Activated T-cell treated with anti-CD3 and anti-CD28 coated beads, Interleukin-2, amount 50 U/mL, for 48 hours (primary cell): ENCODE measurements at places on chromosomes 12 and 14.

DNA sequence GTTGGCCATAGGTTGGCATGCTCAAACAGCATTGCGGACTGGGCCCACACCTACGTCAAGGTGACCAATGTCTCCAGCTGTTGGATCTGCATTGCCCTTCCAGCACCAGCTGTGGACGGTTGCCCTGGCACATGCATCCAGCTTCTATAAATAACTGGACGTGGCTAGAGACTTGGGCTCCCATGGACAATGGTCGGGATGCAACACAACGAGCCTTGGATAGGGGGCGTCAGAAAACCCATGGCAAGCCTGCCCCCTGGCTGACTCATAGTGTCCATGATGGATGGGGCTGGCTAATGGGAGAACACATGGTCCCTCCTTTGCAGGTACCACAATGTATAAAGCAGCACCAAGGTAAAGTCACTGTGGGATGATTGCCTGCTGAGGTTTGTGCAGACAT, 331.6 kb upstream of the FAR2 start:
- no peak for DNase-seq

GRCh38 chr14:26332966-26333365, 264.9 kb downstream of the NOVA1 start:
- DNase-seq: no peak

GRCh38 chr12:31210541-31210940, 115.4 kb downstream of the SINHCAF start:
- no peak for DNase-seq

DNA sequence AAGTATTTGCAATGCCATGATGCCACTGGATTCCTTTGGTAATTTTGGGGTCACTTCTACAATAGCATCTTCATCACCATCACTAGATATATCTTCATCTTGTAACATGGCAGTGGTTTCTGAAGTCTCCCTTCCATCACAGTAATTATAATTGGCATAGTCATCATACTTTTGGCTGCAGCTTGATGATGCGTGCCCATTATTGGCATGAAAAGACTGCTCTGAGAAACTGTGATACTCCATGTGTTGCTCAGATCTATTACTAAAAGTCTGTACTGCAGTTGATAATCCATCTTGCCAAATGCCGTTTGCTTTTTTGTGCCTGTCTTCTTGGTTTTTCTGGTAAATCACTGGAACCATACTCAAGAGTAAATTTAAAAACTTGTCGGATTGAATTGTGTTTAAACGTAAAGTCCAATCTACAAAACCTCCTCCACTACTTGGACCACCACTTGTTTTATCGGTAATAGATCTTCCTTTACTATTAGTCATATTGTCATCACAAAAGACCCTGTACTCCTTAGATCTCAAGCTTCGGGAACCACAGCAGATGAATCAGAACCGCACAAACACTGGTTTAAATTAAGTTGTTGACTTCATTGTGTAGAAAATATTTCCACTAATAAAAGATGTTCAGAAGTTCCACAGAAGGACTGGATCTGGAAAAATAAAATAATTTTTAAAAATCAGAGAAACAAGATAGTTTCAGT, 29.9 kb downstream of the SLC41A2 start:
- no peak for DNase-seq

DNA sequence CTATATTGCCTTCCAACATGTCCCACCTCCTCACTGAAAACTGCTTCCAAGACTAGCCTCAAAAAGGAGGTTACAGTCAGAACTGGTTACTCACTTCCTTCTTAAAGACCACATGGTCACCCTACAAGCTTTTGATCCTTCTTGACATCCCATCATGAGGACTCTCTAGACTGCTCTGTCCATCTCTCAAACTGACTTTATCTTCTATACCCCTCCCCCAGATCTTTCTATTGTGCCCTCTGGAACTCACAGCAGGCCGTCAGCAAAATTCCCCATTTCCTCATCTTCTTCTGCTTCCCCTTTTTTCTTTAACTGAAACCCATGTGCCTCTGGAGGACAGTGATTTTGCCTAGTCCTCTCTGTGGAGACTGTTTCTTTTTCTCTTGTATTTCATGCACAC, 18.1 kb upstream of the IGF1 start:
- no peak for DNase-seq

GRCh38 chr12:107134558-107134957, 41.2 kb upstream of the CRY1 start:
- DNase-seq: peak; percentile 52

DNA sequence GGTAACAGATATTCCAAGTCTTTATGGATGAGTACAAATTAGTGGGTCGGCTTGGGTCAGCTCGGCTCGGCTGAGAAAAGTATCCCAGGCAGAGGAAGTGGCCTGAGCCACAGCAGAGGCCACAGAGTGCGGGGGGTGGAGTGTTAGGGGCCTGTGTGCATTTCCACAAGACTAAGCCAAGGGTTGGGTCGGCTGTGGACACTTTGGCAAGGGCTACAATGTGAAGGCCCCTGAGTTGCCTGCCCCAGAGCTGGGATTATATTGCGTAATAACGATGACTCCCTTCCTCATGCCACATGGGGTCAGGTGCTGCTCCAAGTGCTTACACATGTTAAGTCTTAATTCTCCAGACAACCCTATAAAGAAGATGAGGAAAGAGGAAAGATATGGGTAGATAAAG, 11.4 kb downstream of the EVL start:
- no peak for DNase-seq

- DNase-seq: no peak
Observed at GRCh38 chr12:84484798-84485197, 427.8 kb downstream of the SLC6A15 start.

DNA sequence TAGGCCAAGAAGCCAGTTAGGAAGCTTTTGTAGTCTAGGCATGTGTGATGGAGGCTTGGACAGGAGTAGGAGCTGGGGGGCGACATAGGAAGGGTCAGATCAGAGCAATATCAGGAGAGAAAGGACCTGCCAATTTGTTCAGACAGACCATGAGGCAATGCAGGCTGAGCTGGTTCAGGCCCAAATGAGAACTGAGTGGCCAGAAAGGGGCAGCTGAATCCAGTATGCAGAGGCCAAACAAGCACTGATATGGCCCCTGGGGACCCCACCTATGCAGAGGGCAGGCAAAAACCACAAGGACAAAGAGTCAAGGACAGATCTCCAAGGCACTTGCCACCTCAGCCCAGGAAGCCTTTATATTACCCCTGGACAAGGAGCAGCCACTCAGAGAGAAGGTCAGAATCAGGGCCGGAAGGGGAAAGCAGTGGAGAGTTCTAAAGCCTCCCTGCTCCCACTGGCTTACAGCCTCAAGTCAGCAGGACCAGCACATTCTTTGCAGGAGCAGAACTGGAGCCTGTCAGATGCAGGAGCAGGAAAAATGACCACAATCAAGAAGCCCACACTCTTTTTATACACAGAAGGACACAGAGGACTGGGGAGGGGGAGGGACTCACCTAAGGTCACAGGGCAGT, 37.2 kb downstream of the CLMN start:
- no peak for DNase-seq

DNA sequence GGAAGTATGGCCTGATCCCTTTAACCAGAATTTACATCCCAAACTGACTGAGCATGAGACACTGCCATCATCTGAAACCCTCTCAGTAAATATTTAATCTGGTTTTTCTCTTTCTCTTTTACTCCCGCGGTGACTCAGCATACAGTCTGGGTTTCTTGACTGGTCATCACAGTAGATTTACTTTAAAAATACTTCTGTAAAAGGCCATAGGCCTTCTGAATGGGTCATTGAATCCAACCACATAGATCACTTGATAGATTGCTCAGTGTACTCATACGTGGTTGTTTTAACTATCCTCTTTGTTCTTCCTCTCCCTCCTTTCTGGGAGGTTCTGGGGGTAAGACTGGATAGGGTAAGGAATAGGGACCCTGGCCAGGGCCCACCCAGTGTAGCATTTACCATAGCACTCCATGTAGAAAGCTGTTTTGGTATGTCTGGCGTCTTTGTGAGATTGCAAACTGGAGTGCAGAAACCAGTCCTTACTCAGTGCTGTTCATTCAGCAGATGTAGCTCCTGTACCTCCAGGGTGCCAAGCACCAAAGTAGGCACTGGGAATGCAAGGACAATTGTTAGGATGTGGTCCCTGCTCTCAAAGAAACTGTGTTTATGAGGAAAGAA, 165.7 kb downstream of the SRGAP1 start:
- DNase-seq: no peak

GRCh38 chr14:100649173-100649519, 61.9 kb upstream of the BEGAIN start:
- DNase-seq: no peak

- no peak for DNase-seq
Observed at GRCh38 chr12:52258335-52258901, 16.0 kb upstream of the KRT86 start.

GRCh38 chr12:65074932-65075331, 46.2 kb downstream of the WIF1 start:
- DNase-seq: no peak

GRCh38 chr12:50569876-50570275, 65.1 kb downstream of the DIP2B start:
- no peak for DNase-seq

GRCh38 chr14:88016768-88017167, 11.8 kb downstream of the GPR65 start:
- no peak for DNase-seq

GRCh38 chr12:104064842-104065427, 604 bp downstream of the HCFC2 start:
- peak; percentile 26 for DNase-seq

DNA sequence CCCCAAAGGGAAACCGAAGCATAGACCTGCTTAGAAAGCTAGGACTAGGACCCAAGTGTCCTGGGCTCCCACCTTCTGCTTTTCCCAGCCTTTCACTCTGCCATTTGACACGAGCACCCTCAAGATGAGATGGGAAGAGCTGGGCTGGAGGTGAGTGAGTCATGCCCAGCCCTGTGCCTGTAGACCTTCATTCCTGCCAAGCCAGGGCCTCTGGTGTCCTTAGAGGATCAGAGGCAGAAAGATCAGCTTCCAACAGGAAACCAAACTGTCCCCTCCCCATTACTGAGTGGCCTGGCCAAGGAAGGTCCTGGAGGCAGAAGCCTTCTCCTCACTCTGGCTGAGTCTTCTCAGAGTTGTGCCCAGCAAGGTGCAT, 3.5 kb downstream of the TMEM63C start:
- DNase-seq: no peak

GRCh38 chr14:105411017-105411941, 8.3 kb upstream of the MTA1 start:
- peak; percentile 54 for DNase-seq

DNA sequence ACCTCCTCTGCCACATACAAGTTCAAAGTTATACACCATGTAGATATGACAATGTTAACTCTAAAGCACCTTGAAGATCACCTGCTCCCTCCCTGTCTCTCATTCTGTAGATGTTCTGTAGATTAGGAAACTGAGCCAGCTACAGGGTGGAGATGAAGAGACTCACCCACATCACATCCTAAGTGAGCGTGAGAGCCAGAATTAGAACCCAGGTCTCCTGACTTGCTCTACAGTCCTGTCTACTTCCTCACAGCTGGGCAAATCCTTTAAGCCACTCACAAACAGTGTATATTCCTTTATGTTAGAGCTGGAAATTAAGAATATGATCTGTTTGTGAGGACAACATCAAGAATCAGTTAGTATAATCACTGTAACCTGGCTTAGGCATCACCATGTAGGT, 1.8 kb downstream of the APPL2 start:
- no peak for DNase-seq

DNA sequence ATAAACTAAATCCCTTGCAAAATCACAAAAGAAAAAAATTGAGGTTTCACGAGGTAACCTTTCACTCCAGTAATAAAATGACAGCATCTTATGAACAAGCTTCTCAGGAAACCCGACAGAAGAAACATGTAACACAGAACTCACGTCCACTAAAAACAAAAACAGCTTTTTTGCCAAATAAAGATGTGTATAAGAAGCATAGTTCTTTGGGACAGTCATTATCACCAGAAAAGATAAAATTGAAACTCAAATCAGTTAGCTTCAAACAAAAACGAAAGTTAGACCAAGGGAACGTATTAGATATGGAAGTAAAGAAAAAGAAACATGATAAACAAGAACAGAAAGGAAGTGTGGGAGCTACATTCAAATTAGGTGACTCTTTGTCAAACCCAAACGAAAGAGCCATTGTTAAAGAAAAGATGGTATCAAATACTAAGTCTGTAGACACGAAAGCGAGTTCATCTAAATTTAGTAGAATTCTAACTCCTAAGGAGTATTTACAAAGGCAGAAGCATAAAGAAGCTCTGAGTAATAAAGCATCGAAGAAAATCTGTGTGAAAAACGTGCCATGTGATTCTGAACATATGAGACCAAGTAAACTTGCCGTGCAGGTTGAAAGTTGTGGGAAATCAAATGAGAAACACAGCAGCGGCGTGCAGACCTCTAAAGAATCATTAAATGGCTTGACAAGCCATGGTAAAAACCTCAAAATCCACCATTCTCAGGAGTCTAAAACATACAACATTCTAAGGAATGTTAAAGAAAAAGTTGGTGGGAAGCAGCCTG, 25.8 kb downstream of the RESF1 start:
- DNase-seq: no peak

- no peak for DNase-seq
Observed at GRCh38 chr12:53067074-53067992, 11.9 kb downstream of the SPRYD3 start.

- no peak for DNase-seq
Observed at GRCh38 chr12:96392397-96392796, 7.8 kb downstream of the CDK17 start.

DNA sequence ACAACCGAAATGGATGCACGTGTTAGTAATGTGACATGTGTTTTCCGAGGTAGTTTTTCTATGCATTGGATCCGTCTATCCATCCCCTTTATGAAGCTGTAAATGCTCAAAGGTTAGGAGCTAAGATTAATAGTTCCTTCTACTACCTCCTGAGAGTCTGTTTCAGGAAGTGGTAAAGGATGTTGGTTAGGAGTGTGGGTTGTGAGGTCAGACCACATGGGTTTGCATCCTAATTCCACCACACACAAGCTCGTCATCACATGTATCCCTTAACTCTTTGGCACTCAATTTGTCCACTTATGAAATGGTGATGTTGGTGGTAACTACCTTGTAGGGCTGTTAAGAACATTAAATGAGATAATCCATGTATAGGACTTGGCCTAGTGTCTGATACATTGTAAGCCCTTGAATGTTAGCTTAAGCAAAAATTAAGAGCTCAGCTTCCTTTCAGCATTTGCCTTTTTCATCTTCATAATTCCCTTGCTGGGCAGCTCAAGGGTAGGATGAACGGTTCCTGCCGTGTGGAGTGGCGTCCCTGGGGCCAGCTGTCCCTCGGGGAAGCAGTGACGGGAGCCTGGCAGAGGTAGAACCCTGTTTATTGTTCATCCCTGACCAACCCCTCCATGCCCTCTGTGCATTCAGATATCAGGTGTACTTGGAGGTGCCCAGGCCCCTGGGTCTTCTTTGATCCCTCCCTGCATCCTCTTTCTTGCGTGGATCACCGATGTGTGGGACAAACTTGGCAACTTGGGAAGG, 52.3 kb downstream of the TSPAN9 start:
- peak; percentile 55 for DNase-seq

GRCh38 chr14:34052658-34053014, 101.8 kb upstream of the EGLN3 start:
- DNase-seq: no peak

DNA sequence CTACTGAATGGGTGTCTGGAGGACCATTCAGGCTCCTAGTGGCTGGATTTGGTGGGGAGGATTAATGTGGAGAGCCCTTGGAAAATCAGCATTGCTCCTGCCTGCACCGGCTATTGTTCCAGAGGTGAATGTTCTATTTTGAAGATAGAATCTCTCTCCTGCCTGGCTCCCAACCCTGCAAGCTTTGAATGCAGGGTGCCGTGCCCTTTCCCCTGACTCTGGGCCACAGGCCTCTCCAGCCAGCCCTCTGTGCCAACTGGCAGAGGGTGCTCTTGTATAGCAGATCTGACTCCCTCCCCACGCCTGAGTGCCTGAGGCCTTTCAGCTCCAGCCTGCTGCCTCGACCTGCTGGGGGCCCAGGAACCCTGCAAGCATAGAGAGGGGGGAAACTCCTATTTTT, 106.8 kb downstream of the TMEM260 start:
- DNase-seq: no peak
